SHP77 treated with DMSO at 0.1 percent for 48 hours (cell line): ENCODE measurements at places on chromosomes 16 and 17.

- DNase-seq = no peak
Observed at GRCh38 chr16:19875900-19876299, 8.7 kb downstream of the GPRC5B start.

DNA sequence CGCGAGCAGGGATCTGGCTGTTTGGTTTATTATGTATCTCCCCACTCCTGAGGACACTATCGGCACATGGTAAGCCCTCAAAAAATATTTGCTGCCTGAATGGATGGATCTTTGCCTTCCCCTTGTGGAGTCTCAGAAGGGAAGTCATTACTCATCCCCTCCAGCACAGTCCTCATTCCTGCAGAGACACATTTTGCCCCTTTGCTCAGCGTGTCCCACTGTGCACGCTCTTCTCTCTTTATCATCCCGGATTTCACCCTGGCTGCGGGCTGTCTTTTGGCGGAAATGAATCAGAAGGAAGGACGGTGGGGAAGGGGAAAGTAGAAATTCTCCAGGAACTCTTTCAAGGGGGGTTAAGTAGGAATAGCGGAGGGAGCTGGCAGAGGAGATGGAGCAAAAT, 125.2 kb upstream of the CDC42EP4 start:
- no peak for DNase-seq

GRCh38 chr17:16569358-16569712, 331 bp upstream of the ZNF287 start:
- no peak for DNase-seq

DNA sequence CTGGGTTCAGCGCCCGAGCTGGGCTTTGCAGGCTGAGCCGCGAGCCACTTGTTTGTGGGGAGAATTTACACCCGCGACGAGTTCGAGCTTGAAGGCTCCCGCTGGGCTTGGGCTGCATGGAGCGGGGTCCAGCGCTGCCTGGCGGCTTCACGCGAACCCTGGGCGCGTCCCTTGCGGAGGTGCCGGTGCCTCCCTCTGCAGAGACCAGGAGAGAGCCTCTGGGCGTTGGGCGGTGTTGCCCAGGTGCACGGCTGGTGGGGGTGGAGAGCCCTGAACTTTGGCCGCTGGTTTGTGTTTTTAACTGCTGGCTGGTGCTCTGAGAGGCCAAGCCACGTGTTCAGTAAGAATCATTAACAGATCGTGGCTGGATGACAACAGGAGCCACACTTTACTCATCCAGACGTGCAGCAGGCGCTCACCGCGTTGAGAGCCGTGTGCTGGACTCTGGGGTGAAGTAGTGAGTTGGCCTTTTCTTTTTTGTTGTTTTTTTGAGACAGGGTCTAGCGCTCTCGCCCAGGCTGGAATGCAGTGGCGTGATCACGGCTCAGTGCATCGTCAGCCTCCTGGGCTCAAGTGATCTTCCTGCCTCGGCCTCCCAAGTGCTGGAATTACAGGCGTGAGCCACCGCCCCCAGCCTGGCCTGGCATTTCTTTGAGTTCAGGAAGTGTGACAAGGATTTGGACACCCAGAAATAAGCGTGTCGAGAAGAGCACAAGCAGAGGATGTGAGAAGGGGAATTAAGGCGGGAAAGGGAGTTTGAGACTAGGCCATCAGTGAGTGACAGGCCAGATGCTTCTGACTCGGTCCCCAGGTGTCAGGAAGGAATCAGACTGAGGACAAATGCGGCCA, 827 bp downstream of the CDK10 start:
- DNase-seq = peak; percentile 39

DNA sequence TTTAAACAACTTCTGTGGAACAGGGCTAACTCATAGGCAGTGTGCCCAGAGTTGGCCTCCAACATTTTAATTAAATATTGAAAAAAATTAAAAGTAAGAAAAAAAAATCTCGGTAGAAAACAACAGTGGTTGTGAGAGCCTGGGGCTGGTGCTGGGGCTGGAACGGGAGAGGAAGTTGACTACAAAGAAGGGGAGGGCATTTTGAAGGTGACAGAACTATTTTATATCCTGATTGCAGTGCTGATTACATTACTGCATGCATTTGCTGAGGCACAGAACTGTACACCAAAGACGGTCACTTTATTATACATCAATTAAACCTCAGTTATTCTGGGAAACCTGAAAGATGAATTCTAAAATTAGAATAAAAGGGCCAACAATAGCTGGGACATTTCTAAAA, 142.5 kb downstream of the PARN start:
- DNase-seq = no peak

DNA sequence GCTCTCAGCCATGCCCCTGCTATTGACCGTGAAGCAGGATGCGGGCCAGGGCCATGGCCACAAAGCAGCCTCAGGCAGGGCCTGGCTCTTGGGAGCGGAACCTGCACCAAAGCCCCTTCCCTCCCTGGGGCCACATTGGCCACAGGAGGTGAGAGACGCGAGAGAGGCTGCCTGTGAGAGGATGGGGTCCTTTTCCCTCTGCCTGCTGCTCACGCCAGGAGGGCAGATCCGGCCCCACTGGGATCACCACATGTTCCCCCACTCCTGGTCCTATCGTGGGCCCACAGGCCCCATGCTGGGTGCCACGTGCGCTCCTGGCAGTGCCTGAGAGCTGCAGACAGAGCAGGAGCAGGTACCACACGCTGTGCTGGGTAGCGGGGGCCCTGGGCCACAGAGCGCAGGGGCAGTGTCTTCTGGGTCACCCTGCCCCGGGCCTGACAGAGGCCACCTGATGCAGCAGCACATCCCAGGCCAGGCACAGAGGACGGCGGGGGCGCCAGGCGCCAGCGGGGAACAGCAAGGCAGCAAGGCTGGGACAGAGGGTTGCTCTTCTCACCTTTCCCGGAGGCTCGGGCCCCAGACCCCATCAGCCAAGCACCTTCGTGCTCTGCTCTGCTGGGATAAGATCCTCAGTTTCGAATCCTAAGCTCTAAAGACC, 9.2 kb upstream of the NUDT16L1 start:
- DNase-seq = no peak

DNA sequence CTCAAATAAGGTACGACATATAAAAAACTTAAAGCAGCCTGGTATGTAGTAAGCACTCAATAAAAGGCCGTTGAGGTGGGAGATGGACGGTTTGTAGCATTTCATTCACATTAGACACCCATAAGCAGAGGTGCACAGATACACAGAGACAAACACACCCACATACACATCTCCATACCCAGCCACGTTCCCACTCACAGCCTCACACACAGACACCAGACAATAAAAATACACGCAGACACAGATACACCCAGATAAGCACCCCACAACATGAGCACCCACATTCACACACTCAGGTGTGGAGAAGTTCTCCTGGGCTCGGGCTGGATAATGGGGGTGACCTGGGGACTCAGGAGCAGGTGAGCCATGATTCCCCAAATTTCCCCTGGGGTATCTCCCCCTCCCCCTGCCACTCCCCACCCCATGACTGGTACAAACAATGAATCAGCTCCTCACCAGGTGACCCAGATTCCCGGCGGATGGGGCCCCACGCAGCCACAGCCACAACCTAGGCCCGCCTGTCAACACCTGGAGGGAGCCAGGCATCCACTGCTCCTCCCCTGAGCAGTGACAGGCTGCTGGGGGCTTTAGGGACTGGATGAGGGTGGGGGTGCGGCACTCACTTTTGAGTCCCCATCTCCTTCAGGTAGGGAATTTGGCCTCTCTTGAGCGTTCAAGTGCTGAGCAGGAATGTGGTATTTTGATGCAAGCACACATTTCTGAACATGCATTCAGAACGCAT, 2.7 kb downstream of the DLX3 start:
- no peak for DNase-seq

- DNase-seq = no peak
Observed at GRCh38 chr17:36481829-36482228, 4.7 kb upstream of the ZNHIT3 start.

GRCh38 chr17:36705283-36705795, 104.0 kb downstream of the MRM1 start:
- DNase-seq = no peak

DNA sequence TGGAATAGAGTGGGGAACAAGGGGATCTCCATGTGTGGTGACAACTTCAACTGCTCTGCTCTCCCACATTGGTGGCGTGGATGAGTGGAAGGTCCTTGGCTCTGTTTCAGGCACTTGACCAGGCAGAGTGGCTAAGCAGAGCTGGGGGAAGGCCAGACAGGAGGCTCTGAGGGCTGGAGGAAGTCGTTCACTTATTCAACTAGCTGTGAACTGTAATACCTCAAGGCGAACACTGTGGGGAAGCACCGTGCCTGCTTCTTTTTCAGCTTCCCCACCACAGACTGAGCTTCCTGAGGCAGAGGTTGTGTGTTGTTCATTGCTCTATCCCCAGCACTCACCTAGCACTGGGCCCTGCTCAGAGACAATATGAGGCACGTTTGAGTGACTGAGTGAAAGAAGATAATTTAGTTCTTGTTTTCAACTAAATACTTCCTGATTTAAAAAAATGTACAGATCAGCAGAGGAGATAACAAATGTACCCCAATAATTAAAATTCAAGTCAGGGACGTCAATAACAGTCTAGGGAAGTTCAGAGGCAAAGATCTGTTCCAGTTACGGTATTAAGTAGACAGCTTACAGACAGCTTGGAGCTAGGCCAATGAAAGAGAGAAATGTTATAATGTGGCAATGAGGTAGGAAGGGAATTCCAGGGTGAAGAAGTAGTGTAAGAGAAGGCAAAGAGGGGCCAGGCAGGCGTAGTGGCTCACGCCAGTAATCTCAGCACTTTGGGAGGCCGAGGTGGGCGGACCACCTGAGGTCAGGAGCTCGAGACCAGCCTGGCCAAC, 34.7 kb downstream of the MYO18A start:
- peak; percentile 41 for DNase-seq

DNA sequence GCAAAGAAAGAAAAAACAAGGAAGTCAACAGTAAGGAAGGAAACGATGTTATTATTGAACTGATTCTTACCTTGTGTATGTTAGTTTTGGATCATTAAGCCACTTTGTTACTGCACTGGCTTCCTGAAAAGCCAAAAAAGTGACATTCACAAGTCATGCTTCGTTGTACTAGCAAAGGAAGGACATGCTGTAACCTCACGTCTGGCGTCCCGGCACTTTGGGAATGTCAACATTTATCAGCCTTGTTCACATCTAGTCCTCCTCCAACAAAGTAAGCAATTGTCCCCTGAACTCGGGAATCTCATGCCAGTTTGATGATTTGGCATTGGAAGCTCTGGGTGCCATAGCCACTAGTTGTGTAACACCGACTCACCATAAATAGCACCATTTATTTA, 731 bp upstream of the MKS1 start:
- no peak for DNase-seq

- no peak for DNase-seq
Observed at GRCh38 chr17:71935341-71935740, 185.5 kb upstream of the SOX9 start.

GRCh38 chr17:27489045-27489715, 32.9 kb downstream of the KSR1 start:
- DNase-seq = no peak

DNA sequence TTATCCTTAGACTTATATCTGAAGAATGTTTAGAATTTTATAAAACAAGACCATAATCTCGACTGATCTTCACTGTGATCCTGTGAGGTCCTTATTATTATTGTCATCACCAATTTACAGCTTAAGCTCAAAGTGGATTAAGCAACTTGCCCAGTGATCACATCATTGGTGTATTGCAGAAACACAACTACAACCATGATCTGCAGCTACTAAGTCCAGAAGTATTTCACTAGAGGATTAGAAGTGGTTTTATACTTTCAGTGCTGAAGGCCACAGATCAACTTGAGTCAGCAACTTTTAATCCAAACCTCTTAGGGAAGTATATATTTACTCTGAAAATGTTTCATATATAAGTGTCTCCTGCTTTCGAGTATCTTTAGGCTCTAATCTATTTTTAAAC, 624.3 kb upstream of the SOX9 start:
- no peak for DNase-seq

DNA sequence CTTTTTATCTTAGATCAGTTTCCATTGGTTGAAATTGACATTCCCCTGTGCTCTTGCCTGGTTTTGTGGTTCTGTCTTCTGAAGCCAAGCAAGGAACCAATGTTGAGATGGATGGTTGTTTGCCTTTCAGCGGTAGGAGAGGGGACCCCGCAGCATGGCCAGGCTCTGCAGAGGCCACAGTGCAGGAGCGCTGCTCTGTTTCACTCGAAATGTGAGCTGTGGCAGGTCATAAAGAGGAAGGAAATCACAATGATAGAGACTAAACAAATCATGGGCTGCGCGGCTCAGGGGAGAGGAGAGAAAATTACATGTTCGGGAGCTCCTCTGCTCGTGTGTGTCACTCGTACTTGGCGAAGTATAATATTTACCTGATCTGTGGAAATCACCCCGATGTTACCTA, 148.2 kb downstream of the SNX29 start:
- no peak for DNase-seq

DNA sequence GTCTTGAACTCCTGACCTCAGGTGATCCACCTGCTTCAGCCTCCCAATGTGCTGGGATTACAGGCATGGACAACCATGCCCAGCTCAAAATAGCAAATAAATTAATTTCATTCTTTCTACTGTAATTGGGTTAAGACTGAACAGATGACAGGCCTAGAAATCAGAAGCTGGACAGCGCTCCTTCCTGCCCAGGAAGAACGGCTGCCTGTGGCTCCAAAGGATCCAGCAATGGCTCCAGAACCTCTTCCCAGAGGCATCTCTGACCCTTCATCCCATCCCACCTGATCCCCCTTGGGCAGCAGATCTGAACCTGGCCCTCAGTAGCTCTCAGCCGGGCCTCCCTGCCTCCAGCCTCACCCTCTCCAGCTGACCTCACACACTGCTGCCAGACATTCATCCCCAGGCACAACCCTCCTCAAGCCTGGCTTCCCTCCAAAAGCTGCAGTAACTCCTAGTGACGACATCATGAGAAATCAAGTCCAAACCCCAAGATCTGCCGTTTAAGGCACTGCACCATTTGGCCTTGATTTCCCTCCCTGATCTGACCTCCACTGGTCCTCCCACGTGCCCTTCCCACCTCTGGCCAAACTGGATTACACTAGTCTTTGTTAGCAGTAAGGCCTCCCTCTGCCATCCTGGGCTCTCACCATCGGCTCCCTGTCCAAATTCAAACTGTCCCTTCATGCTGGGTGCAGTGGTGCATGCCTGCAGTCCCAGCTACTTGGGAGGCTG, 3.1 kb upstream of the MIF4GD start:
- DNase-seq = no peak

DNA sequence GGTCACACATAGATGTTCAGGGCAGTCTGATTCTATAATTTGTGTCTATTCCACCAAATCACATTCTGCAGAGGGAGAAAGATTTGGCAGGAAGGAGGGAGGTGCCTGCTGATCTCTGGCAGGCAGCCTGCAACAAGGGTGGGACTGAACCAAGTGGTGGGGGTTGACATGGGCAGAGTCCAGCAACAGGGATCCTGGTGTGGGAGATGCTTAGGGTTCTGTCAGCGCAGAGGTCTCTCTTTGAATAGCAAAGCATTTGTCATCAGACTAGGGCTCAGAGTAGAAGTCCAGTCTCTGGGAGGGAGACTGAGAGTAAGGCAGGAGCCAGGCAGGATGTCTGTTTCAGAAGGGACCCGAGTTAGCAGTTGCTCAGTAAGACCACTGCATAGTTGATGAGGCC, 94.6 kb downstream of the UTP18 start:
- no peak for DNase-seq

- DNase-seq = no peak
Observed at GRCh38 chr17:41082626-41083025, 1.3 kb upstream of the KRTAP4-7 start.
